IMR-90 (cell line): ENCODE measurements at places on chromosomes 16 and 17.

DNA sequence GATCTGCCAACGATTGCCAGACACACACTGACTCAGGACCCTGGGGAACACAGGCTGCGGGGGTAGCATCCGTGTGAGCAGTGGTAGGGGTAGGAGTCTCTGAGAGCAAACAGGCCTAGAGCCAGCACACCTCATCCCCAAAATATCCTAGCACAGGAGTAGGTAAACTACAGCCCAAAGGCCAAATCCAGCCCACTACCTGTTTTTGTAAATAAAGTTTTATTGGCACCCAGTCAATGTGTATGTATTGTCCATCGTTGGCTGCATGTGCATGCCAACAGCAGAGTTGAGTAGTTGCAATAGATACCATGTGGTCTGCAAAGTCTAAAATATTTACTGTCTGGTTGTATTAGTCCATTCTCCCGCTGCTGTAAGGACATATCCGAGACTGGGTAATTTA, 55.5 kb upstream of the GPRC5B start:
- H3K4me1 ChIP-seq: no peaks in the 10 kb centered on the region
- H3K36me3 ChIP-seq: no peaks in the 10 kb centered on the region
- no peak overlapping the region for H3K27ac ChIP-seq
- DNase-seq: no peak
- H3K27me3 ChIP-seq: no peaks in the 10 kb centered on the region

GRCh38 chr17:3318336-3318735, 20.2 kb upstream of the OR3A1 start:
- no peaks in the 10 kb centered on the region for H3K4me1 ChIP-seq
- H3K4me3 ChIP-seq: no peak overlapping the region
- H3K36me3 ChIP-seq: no peaks in the 10 kb centered on the region
- DNase-seq: no peak
- H3K27me3 ChIP-seq: no peaks in the 10 kb centered on the region

GRCh38 chr17:82222816-82223215, 6.0 kb upstream of the SLC16A3 start:
- no peak overlapping the region for H3K4me3 ChIP-seq
- no peaks in the 10 kb centered on the region for H3K27me3 ChIP-seq
- H3K27ac ChIP-seq: no peak overlapping the region
- no peaks in the 10 kb centered on the region for H3K36me3 ChIP-seq
- DNase-seq: no peak

- no peak for DNase-seq
- H3K27ac ChIP-seq: no peak overlapping the region
Observed at GRCh38 chr17:43975898-43976297, 22.2 kb upstream of the PYY start.

DNA sequence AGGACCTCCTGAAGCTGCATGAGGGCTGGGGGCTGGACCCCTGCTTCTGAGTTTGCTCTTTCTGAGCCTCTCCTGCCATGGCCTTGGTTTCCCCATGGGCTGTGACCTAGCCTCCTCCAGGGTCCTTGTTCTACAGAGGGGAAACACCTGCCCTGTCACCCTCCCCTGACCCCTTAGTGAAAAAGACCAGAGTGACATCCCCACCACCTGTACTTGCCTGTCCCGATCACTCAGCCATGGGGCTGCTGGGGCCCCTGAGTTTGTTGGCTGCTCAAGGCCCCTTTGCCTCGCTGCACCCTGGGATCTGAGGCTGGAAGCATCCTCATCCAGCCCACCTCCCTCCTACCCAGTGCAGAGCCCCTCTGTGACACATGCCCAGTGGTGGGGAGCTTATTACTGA, 800 bp downstream of the NOD2 start:
- H3K27ac ChIP-seq: no peak overlapping the region
- no peak overlapping the region for H3K4me3 ChIP-seq
- H3K36me3 ChIP-seq: no peaks in the 10 kb centered on the region
- peaks cover 18% of the 10 kb centered on the region; the same call in 1 of the 2 replicates for H3K27me3 ChIP-seq
- no peaks in the 10 kb centered on the region for H3K4me1 ChIP-seq

DNA sequence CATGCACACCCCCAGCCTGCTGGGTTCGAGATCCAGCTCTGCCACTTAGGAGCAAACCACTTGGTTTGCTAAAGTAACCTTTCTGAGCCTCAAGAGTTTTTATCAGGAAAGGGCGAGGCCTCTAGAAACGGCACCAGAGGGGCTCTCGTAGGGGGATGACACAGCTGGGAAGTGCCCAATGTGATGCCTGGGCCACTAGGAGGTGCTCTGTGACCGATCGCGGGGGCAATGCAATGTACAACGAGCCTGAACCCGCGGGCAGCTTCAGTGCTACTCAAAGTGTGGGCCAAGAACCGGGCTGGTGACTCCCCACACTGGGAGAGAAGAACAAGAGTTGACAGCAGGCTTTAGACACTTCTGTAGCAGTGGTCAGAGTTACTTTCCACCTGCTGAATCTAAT, 9.4 kb downstream of the C16orf89 start:
- H3K4me1 ChIP-seq: no peaks in the 10 kb centered on the region
- no peak overlapping the region for H3K4me3 ChIP-seq
- peaks cover 2% of the 10 kb centered on the region for H3K27me3 ChIP-seq
- no peaks in the 10 kb centered on the region for H3K36me3 ChIP-seq

GRCh38 chr16:2852731-2853507, 5.1 kb downstream of the PRSS22 start:
- no peak for DNase-seq
- no peak overlapping the region for H3K4me3 ChIP-seq
- no peak overlapping the region for H3K27ac ChIP-seq
- H3K4me1 ChIP-seq: 0 out of 2 replicates have a peak, but pooled peaks cover 2% of the 10 kb centered on the region
- peaks cover 18% of the 10 kb centered on the region for H3K27me3 ChIP-seq

- H3K27ac ChIP-seq: no peak overlapping the region
- no peak overlapping the region for H3K4me3 ChIP-seq
- no peaks in the 10 kb centered on the region for H3K27me3 ChIP-seq
- H3K36me3 ChIP-seq: no peaks in the 10 kb centered on the region
Observed at GRCh38 chr16:35909351-35909954, 2450.0 kb downstream of the TP53TG3F start.

GRCh38 chr17:79826204-79826680, 13.0 kb downstream of the CBX4 start:
- H3K27me3 ChIP-seq: peaks cover 4% of the 10 kb centered on the region; the same call in 1 of the 2 replicates
- peak; percentile 40 for DNase-seq
- no peak overlapping the region for H3K27ac ChIP-seq

GRCh38 chr17:63041722-63042121, 75.7 kb downstream of the TANC2 start:
- no peak overlapping the region for H3K4me3 ChIP-seq
- no peaks in the 10 kb centered on the region for H3K36me3 ChIP-seq
- no peak for DNase-seq
- no peaks in the 10 kb centered on the region for H3K27me3 ChIP-seq
- peaks cover 6% of the 10 kb centered on the region for H3K4me1 ChIP-seq

DNA sequence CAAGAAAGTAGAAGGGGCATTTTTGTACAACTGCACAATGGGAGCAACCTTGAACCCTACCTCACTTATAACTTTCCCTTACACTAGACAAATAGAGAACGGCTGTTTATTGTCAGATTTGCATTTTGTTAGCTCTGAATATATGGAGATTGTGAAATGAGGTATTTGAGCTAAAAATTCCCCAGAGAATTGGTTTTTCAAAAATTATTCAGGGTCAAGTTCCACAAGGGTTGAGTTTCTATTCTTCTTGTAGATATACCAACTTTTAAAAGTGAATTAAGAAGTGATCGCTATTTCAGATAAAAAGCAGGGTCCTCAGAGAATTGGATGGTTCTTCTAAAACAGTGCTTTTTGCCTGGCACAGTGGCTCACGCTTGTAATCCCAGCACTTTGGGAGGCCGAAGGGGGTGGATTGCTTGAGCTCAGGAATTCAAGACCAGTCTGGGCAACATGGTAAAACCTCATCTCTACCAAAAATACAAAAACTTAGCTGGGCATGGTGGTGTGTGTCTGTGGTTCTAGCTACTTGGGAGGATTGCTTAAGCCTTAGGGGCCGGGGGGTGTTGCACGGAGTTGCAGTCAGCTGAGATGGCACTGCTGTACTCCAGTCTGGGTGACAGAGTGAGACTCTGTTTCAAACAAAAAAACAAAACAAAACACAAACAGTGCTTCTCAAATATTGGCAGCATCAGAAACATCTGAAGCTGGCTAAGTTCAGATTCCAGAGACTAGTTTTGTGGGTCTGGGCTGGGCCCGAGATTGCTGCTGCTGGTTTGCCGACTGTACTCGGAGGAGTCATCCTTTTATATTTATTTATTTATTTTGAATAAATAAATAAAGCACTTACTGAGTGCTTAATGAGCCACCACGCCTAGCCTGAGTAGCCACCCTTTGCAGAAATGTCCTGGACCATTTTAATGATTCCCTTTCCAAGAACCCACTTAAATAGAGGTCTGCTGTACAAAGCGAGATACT, 50.9 kb downstream of the PECAM1 start:
- no peak overlapping the region for H3K4me3 ChIP-seq
- H3K36me3 ChIP-seq: no peaks in the 10 kb centered on the region
- peaks cover 6% of the 10 kb centered on the region for H3K4me1 ChIP-seq
- DNase-seq: no peak

DNA sequence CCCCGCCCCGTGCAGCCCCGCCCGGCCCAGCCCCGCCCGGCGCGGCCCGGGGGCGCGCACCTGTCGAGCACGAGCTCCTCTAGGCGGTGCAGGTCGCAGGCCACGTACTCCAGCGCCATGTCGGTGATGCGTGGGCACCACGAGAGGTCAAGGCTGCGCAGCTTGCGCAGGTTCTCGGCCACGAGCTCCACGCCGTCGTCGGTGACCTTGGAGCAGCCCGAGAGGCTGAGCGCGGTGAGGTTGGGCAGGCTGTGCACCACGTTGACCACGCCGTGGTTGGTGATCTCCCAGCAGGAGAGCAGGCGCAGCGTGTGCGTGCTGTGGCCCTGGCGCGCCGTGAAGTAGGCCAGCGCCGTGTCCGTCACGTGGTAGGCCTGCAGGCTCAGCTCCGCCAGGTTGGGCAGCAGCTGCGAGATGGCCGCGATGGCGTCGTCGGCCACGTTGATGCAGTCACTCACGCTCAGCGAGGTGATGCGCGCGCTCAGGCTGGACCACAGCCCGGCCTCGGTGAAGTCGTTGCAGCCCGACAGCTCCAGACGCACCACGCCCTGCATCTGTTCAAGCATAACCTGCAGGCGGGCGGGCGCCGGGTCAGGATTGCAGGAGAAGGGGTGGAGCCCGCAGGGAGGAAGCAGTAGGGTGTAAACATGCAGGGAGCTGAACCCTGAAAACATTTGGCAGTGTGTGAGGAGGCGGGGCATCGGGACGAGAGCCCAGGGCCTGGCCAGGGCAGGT, 5.3 kb upstream of the WDR24 start:
- no peak for DNase-seq
- no peaks in the 10 kb centered on the region for H3K36me3 ChIP-seq
- H3K27me3 ChIP-seq: peaks cover 62% of the 10 kb centered on the region
- peaks cover 3% of the 10 kb centered on the region; the same call in 1 of the 2 replicates for H3K4me1 ChIP-seq

DNA sequence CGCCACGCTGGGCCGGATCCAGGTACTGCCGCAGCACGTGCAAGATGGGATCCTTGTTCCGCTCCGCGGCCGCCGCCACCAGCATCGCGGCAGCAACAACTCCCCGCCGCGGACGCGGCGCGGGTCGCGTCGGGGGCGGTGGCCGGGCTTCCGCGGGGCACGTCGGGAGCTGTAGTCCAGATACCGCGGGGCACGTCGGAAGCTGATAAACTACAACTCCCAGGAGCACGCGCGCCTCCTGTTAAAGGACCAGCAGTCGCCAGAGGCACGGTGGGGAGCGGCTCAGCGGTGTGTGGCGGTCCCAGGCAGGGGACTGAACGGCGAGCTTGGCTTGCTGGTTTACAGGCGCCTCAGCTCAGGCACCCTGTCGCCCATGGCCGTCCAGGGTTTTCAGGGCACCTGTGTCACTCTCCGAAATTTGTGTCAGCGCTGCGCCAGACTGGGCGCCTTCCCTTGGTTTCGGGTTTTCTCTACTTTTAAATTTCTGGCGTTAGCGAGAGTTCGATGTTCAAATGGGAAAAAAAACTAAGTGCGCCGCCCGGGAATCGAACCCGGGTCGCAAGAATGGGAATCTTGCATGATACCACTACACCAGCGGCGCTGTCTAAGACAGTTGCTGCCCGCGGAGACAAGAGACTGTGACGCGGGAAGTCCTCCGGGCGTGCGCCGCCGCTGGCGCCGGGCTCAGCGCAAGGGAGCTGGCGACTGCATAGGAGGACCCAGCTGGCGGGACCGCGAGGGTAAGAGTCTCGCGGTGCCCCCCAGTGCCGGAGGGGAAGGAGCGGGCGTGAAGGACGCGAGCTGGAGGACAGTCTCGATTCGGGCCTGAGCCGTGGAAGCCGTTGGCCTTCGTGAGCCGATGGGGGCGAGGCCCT, at the start of gene METTL26:
Gene METTL26, minus strand, starts transcription at position 100 of the 875 bp plus-strand sequence. Its CDS starts 15 bp downstream, at position 85.
- H3K27ac ChIP-seq: peak within 1 kb of the TSS; percentile 94
- H3K4me1 ChIP-seq: peaks cover 11% of the 10 kb centered on the region
- peak; percentile 91 for DNase-seq
- no peaks in the 10 kb centered on the region for H3K27me3 ChIP-seq

GRCh38 chr16:30340621-30341020, 14.5 kb downstream of the CD2BP2 start:
- H3K36me3 ChIP-seq: no peaks in the 10 kb centered on the region
- H3K4me3 ChIP-seq: no peak overlapping the region
- H3K27me3 ChIP-seq: no peaks in the 10 kb centered on the region
- no peak overlapping the region for H3K27ac ChIP-seq
- peaks cover 3% of the 10 kb centered on the region; the same call in 1 of the 2 replicates for H3K4me1 ChIP-seq

DNA sequence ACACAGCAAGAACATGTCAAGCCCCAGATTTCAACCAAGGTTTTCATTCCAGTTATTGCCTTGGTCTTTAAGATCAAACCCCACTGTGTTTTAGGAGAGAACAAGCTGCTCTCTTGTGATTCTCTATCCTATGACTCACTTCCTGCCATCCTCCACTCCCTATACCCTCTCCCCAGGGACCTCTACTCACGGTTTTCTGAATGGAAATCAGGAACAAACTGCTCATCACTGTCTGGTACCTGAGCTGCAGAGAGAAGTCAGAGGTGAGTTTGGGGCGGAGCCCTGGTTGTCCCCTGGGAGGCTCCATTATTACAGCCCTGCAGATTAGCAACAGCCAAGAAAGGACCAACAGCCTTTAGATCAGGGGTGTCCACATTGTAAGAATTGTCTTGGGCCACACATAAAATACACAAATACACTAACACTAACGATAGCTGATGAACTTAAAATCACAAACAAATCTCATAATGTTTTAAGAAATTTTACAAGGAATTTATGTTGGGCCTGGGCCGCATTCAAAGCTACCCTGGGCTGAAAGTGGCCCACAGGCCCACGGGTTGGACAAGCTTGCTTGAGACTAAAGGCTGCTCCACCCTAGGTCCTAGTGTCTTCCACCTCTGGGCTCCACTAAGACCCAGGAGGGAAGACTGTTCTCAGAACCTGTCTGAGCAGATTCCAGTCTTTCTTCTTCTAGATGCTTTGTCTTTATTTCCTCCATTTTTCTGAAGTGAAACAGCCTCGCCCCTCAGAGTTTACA, 9.7 kb downstream of the ETV4 start:
- no peaks in the 10 kb centered on the region for H3K36me3 ChIP-seq
- peak overlapping the region; percentile 68 for H3K27ac ChIP-seq
- H3K4me1 ChIP-seq: peaks cover 14% of the 10 kb centered on the region
- no peak overlapping the region for H3K4me3 ChIP-seq
- H3K27me3 ChIP-seq: no peaks in the 10 kb centered on the region
